Spleen (tissue), 13 donors: ENCODE measurements at places on chromosomes 2 and 18.

DNA sequence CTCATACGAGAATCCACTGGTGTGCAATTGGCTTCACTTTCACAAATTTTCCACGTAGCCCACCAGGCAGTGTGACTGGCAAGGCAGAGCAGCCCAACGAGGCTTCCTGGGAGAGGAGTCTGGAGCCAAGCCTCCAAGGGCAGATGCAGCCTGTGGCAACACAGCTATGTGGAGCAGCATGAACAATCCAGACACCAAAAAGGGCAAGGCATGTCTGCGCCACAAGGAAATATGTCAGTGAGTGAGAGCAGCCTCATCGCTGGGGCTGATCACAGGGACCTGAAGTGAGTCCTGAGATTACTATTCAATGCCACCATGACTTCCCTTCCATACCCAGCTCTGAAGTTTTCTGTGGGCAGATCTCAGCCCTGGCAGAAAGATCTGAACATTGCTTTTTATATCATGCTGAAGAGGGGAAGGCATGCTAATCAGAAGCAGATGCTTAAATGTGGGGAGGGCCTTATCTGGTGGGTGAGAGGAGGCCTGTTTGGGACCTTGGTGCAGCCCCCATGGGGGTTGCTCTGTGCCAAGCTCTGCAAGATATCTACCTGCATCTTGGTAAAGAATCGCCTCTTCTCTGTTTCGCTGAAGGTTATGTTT is 40.0 kb upstream of the PUM2 start:
- DNase-seq: no peak

DNA sequence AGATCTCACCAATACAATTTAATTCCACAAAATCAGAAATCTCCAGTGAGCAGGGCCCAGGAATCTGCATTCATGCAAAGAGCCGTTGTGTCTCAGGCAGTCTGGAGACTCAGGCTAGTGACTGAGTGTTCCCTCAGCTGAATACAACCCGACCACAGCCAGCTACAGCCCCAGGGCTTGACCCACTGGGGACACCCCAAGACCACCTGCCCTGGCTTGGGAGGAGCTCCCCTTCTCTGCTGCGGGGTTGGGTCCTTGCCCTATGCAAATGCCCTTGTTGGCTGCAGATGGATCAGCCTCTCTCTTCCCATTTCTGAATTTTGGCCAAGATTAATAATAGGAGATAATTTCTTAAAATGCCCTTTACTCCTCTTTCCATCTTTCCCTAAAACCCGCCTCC is 157.7 kb downstream of the TWIST2 start:
- DNase-seq: peak; percentile 58

- no peak for DNase-seq
These were observed 294.4 kb upstream of the EPC2 start for GRCh38 chr2:148350199-148350598.

DNA sequence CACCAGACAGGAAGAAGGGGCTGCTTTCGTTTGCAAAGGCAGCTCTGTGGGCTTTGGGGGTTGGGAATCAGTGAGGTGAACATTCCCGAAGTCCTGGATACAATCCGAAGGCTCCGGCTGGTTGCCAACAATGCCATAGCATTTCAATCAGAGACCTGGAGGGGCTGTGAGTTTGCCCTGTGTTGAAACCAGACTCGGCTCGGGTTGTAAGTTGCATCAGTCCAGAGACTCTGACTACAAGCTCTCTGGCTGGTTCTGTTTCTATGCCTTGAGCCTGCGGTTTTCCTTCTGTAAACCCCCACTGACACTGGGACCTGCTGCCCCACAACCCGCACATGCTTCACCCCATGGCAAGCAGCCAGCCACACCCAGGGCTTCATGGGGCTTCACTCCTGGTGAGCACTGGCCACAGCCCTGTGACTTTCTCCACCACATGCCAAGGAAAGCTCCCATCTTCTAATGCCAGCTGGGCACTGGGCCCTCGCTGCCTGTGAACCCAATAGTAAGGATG is 85.7 kb upstream of the ODC1 start:
- DNase-seq: peak; percentile 47

GRCh38 chr2:137888845-137889244 is 75.4 kb upstream of the HNMT start:
- no peak for DNase-seq

DNA sequence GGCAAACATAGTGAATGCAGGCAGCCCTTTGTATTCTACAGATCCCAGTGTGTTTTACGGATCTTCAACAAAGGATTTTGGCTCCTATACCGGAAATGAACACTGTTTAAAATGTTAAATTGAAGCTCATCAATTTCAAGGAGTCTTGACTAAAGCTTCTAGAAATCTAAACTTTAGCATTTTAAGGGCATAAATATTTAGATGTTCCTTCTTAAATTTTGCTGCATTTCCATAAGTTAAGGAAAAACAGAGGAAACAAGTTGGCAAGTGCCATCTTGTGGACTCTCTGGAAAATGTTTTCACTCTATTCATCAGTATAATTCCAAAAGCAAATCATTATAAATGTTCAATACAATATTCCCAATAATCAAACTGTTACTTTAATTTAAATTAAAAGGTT is 19.6 kb downstream of the CHN1 start:
- no peak for DNase-seq

GRCh38 chr2:38224821-38225437 is 149.0 kb upstream of the CYP1B1 start:
- DNase-seq: no peak

- DNase-seq: peak; percentile 35
These were observed 88.5 kb upstream of the HPCAL1 start for GRCh38 chr2:10214179-10214578.

DNA sequence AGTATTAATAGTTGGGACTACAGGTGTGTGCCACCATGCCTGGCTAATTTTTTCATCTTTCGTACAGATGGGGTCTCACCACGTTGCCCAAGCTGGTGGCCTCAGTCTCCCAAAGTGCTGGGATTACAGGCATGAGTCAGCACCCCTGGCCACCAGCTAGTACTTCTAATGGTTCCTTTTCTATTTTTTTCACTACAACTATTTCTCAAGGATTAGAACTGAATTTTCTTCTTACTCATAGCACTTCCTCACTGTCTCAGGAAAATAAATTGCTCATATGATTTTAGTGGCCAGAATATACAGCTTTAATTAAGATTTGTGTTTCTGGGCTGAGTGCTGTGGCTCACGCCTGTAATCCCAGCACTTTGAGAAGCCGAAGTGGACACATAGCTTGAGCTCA is 43.2 kb upstream of the SOS1 start:
- no peak for DNase-seq

DNA sequence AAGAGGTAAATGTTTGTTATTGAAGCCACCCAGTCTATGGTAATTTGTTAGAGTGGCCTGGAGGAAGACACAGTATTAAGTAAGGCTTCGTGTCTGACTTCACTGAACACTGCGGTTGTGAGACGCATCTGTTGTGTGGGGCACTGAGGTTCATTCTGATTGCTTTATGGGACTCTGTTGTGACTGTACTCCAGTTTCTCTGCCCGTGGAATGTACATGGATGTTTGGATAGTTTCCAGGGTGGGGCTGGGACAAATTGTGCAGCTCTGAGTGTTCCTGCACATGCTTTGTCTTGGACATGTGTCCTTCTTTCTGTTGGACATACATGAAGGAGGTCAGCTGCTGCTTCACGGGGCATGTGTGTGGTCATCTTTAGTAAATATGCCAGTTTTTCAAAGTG is 58.6 kb downstream of the ODC1 start:
- DNase-seq: no peak

GRCh38 chr2:156512451-156512850 is 76.3 kb downstream of the GPD2 start:
- DNase-seq: no peak

GRCh38 chr2:180707175-180707883 is 273.1 kb upstream of the UBE2E3 start:
- DNase-seq: no peak

DNA sequence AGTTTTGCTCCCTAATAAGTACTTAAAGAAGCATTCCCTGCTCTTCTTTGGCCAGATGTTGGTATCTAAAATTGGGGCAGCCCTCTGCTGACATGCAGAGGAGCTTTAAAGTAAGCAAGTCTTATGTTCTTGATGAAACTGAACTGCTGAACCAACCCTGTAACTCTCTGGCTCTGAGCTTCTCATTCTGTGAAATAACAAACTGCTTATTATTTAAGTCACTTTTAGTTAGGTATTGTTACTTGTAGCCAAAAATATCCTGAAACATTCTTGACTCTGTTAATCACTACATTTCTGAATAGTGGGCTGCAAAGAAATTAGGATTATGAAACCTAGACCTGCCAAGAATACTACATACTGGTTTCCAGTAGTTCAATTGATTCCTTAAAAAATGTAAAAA is 15.5 kb downstream of the PPP3R1 start:
- no peak for DNase-seq
